Karpas-422 (cell line): ENCODE measurements at places on chromosomes 2 and 18.
A peak's percentile ranks its signal among the peaks of the same experiment; 100 is the strongest.

GRCh38 chr18:32712860-32713259, 60.0 kb downstream of the KLHL14 start:
- no peak for DNase-seq

DNA sequence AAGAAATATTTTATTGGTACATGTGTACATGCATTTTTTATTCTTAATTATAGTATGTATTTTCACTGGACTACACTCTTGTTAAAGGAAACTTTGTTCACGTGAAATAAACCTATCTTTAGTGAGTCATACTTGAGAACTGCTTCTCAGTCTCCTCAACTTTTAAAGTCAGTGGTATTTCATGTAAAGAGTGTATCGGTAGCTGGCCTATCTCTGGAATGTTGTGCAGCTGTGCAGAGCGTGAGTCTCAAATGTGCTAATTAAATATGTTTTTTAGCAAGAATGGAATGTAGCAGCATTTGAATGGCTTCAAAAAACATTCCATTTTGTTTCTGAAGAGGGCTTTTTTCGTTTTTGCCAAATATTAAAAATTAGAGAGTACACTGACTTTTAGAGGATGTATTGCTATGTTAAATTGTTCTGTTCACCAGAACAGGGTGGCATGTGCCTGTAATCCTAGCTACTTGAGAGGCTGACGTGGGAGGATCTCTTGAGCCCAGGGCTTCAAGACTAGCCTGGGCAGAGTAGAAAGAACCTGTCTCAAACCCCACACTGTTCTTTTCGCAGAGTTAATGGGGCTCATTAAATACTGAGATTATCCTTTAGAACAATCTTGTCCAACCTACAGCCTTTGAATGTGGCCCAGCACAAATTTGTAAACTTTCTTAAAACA, 14.3 kb downstream of the SPTBN1 start:
- no peak for DNase-seq

DNA sequence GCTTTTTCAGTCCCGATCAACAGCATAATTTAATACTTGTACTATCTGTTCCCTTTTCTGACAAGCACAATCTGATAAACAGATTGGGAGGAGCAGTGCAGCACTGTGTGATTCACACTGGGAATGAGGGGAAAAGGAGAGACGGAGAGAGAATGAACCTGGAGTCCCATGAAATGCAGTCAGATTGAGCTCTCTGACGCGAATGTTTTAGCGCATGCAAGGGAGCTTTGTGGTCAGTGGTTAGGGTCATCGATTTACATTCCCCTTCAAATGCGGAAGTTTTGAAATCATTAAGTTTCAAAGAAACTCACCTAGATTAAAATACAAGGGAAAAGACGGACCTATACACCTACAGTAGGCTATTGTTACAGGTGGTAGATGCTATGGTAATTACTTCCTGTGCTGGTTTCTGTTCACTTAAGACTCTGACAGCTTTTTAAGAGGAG, 99.6 kb downstream of the KCTD1 start:
- no peak for DNase-seq

- no peak for DNase-seq
Measured at GRCh38 chr2:57878866-57879210, 167.8 kb upstream of the VRK2 start.

DNA sequence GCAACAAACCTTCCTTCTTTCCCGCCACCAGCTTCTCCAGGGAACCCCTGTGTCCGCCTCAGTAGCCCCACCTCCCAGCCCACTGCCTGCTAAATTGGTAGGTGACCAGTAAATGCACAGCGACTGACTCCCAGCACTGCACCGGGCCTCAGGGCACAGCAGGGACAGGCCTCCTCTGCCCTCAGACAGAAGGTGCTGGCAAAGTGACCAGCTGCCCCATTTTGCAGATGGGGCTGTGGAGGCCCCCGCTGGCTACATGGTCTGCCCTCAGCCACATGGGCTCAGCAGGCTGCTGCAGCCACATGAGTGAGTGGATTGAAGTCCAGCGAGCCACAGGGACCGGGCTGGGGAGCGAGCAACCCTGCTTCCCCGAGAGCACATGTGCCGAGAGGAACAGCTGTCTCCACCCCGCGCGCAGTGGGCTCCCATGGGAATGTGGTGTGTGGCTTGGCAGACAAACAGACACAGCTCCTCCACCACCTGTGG, 7.8 kb upstream of the NPPC start:
- peak; percentile 92 for DNase-seq

- peak; percentile 19 for DNase-seq
Measured at GRCh38 chr2:176383836-176384442, 114.7 kb downstream of the MTX2 start.

DNA sequence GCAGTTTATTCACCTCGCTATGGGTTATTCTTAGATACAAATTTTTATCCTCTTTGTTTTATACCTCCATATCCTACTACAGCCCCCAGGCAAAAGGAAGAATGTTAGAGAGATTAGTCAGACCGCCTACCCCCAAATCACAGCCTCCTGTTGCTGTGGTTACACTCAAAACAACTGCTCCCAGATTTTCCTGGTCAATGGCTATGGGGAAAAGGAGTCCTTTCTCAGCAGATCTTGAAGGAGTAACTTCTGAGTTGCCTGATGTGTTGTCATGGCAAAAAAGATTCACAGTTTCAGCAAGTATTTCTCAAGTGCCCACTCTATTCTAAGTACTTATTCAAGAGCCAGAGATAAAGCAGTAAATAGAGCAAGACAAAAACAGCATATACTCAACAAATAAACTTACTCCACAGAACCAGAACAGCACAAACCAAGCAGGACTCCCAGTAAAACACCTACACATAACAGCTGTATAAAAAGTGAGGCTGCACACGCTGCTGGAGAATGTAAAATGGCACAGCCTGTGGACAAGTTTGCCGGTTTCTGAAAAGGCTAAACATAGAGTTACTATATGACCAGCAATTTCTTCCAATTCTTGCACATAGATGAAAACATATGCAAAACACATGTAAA, 104.8 kb downstream of the NOL10 start:
- DNase-seq, result no peak

GRCh38 chr2:188444106-188444835, 152.6 kb downstream of the GULP1 start:
- no peak for DNase-seq

DNA sequence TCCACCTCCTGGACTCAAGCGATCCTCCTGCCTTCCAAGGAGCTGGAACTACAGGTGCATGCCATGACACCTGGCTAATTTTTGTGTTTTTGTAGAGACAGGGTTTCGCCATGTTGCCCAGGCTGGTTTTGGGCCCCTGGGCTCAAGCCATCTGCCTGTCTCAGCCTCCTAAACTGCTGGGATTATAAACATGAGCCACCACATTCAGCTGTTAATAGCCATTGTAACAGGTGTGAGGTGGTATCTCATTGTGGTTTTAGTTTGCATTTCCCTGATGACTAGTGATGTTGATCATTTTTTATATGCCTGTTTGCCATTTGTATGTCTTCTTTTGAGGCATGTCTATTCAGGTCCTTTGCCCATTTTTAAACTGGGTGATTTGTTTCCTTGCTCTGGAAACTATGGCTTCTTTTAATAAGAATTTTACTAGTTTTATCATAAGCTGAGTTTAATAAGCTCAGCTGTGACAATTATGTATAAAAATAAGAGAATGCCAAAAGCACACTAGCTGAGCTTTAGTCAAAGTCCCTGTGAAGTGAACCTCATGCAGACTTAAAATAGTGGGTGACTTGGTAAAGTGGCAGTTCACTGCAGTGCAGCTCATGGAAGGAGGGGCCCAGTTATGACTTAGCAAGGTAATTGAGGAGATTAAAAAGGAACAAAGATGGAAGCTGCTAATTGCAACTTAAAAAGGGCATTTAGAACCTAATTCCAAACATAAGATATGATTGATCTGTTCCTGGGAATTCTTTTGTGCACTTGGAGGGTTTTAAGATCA, 465.1 kb downstream of the TGIF1 start:
- DNase-seq, result peak; percentile 82
